ENCODE measurements at places on chromosomes 2 and 18.
A peak's percentile ranks its signal among the peaks of the same experiment; 100 is the strongest.

GRCh38 chr2:1022178-1022577 is 71.5 kb downstream of the SNTG2 start:
- DNase-seq, result no peak

- no peak for DNase-seq
Measured at GRCh38 chr2:119846021-119846420, 86.3 kb downstream of the PTPN4 start.

DNA sequence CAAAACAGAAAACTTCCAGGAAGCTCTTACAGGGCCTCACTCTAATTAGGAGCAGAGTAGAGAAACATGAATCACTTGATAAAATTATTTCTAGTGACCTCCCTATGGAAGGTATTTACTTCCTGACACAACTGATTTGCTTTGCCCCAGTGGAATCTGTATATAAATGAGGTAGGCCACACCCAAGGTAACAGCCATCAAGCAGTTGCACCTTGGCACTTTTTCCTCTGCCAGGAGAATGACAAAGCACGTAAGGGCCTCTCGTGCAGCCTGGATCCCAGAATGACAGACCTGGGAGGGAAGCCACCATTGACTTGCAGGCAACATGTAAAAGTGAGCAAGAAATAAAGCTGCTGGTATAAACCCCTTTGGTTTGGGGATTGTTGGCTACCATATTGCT is 620.0 kb upstream of the SLC39A10 start:
- no peak for DNase-seq

- no peak for DNase-seq
Measured at GRCh38 chr2:74332550-74333174, 10.6 kb downstream of the SLC4A5 start.

GRCh38 chr2:169038338-169038757 is 7.2 kb upstream of the ABCB11 start:
- DNase-seq, result no peak

DNA sequence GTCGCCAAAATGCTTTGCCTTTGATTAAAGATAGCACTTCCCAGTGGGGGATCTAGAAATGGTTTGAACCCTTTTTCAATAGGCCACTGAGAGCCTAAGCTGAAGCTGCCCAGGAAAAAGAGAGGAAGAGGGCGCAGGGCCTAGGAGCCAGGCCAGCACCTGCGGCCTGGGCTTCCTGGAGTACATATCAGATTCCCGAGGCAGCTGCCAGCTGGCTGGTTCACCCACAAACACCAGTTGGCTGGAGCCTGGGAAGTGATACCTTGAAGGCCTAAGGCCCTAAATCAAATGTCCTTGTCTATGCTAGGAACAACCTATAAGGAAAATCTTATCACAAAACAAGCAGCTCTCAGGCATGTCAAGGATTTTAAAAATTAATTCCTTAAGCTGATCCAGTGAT is 37.1 kb downstream of the ANKRD44 start:
- peak; percentile 48 for DNase-seq

DNA sequence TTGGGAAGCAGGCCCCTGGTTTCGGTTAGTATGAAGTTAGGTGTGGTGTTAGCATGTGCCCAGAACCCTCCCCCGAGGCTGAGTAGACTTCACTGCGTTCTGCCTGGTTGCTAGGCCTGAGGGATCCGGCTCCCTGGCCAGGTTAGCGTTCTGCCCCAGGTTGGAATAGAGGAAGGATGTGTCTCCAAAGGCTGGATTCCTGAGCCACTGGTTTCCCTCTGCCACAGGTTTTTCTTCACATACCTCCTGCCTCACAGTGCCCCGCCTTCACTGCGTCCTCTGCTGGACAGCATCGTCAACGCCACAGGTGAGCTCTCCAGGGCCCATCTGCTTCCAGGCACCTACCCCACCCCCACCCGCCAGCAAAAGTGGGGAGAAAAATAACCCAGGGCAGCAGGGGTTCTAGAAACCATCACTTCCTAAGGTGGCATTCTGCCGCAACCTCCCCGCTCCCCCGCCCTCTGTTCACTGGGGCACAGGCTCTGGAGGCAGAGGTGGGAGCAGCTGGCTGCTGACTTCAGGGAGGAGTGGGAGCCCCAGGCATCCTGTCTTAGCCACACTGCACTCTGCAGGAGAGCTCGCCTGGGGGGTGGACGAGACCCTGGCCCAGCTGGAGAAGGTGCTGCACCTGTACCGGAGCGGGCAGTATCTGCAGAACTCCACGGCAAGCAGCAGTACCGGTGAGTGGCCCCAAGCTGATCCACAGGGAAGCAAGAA is 7.1 kb downstream of the PKDCC start:
- DNase-seq, result no peak

- DNase-seq, result no peak
Measured at GRCh38 chr2:237876951-237877491, 17.6 kb downstream of the RAMP1 start.

DNA sequence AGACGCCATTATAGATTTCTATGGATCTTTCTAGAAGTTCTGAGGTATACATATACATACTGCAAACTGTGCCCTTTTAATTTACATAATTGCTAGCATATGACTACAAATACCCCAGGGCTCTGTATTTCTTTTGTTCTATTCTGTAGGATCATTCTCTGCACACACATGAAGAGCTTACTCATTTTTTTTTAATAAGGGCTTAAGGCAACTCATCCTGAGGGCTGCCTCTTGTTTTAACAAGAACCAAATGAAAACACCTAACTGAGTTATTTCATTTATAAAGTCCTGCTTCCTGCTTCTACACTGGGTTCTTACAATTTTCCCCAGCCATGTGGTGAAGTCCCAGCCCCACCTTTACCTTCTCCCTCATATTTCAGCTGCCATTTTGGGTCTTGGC is 390.5 kb downstream of the IRS1 start:
- no peak for DNase-seq

DNA sequence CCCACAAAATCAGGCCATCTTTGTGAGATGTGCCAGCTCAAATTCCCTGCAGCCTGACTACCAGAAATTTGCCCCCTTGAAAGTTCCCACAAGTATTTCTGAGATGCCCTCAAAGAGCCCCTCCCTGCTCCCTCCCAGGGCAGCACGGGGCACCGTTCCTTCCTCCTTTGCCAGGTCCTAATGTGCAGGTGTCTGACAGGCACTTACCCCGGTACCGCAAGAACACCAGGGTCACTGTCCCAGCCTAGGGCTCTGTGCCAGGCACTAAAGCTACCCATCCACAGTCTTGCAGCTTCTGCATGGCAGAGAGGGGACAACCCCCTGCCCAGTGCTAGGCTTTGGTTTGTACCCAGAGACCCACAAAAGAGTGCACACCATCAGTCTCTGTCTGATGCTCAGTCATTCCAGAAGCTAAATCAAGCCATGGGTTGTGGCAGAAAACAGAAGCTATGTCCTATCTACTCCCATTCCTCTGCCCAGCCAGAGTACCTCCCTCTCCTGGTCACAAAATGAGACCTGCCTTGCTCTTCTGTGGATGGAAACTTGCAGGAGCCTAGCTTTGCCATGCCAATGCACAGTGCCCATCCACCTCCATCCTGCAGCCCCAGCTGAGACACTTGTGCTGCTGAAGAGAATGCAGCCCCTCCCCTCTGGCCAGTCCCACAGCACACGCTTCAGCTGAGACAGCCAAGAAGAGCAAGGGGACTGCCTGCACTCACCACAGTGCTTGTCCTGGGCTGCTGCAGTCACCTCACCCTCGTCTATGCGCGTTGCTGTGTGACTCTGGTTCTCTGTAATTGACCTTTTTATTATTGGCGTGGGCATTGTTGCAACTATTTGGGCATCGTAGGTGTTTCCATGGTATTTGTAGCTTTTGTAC is 48.7 kb downstream of the INPP5D start:
- no peak for DNase-seq

DNA sequence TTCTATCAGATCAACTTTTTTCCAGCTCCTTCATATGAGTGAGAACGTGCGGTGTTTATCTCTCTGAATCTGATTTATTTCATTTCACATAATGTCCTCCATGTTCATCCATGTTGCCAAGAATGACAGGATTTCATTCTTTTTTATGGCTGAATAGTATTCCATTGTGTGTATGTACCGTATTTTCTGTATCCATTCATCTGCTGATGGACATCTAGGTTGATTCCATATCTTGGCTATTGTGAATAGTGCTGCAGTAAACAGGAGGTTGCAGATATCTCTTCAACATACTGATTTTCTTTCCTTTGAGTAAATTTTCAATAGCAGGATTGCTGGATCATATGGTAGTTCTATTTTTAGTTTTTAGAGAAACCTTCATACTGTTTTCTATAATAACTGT is 388.5 kb downstream of the DCDC2C start:
- DNase-seq, result no peak

DNA sequence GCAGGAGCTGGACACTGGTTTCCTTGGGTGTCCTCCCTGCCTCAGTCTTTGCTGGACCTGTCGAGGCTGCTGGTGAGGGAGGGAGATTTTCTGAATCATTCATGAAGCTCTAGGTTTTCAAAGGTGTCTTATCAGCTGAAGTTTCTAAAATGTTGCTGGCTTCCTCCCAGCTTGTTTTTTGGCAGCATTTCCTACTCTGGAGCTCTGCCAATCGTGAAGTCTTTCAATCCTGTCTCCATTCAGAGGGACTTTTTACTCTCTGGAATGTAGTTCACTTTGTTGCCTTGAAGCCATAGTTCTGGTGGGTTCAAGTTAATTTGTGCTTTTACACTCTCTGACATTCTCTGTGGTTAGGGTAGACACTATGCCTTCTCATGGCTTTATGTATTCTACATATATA is 23.9 kb downstream of the SNTG2 start:
- no peak for DNase-seq

DNA sequence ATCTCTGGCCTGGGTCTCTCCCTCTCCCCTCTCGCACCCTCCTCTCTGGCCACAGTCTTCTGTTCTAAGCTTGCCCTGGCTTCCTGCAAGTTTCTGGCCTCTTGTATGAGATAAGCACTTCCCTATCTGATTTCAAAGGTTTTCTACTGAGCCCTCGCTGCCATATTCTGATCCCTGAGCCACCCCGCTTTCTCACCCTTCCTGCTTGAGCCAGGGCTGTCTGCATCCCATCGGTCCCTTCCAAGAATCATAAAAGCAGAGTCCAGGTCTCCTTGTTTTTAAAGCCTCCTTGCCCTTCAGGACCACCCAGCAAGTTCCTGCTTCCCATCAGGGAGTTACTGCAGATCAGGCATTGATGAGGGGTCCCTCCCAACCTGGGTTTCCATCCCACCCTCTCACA is 110.2 kb downstream of the PRKCE start:
- DNase-seq, result no peak

- DNase-seq, result no peak
Measured at GRCh38 chr2:23571085-23571484, 186.1 kb downstream of the KLHL29 start.

DNA sequence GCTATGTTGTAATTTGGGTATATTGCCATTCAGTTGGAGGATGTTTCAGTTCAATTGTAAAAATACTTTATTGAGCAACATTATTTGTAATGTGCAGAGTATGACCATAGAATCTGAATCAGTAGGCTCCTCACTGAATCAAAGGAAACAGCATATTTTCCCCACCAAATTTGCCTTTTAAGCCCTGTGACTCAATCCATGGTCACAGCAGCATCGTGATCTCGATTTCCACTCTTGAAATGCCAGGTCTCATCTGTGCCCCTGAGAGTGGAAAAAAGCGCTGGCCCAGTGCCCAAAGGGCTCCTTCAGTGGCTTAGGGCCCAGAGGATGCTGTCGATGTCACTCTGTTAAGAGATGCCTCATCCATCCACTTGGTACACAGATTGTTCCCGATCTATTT is 57.5 kb downstream of the FHOD3 start:
- DNase-seq, result no peak

DNA sequence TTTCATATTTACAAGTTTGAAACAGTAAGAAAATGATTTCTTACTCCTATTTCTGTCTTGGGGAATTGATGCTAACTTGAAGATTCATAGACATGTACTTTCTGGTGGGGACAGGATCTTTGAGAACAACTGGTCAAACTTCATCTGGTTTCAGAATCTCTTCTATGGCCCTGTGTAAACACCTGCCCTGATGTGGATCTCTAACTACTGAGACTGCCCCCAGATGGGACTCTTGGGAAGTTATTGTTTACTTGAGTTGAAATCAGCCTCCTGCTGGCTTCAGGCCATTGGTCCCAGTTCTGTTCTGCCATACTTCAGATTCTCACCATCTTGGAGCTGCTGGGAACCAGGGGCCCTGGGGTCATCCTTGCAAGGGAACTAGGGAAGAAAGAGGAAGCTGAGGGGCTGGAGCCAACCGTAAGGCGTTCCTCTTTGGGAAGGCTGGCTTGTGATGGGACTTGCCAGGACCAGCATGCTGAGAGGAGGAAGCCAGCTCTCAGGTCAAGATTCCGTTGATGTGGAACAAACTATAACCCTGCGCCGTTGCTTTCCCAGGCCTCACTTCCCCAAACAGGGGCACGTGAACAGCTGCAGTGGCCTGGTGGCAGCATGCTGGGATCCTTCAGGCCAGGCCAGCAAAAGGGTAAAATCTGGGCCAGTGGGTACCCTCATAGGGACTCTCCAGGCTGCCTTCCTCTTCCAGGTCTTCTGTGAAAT is 135.5 kb upstream of the CXCR4 start:
- no peak for DNase-seq

DNA sequence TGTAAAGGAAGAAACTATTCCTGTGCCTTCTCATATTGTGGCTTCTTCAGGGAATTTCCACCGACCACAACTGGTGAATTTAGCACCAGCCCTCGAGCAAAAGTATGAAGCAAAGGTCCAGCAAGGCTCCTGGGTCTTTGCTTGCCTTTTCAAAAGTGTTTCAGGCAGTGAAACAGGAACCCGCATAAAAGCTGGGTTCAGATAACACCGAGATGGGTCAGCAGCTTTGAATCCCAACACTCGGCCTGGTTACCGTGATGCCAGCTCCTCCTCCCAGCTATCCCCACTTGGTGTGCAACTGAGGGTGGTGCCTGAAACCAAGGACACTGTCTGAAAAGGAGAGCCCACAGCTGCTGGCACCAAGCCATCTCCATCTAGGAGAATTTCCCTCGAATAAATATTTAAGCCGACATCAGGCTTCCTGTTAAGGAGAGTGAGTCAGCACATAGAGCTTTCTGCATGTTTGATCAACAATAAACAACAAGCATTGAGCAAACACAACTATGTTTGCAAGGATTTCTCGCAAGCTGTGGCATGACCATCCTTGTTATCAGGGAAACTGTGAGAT is 69.5 kb downstream of the ANTXR1 start:
- no peak for DNase-seq

- DNase-seq, result peak; percentile 82
Measured at GRCh38 chr2:128413718-128414341, 95.2 kb upstream of the HS6ST1 start.

- no peak for DNase-seq
Measured at GRCh38 chr2:151637271-151637781, 97.0 kb downstream of the NEB start.

DNA sequence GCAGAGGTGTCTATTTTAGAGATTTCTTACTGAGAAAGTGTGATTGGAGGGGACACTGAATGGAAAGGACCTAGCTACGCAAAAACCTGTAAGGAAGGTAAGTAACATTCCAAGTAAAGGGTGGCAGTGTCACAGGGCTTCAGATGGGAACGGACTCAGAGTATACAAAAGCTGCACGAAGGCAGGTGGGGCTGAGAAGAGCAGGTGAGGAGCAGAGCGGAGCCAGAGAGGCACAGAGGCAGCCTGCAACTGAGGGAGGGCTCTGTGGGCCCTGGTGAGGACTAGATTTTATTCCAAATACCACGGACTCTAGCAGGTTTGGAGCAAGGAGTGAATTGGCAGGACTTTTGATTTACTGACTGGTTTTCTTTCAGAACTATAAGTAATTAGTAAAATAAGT is 331.3 kb upstream of the PKDCC start:
- no peak for DNase-seq

- DNase-seq, result no peak
Measured at GRCh38 chr18:5422626-5423025, 121.2 kb downstream of the EPB41L3 start.

GRCh38 chr2:213286161-213286560 is 1.9 kb downstream of the SPAG16 start:
- no peak for DNase-seq
